Naive thymus-derived CD4-positive, alpha-beta T cell (primary cell): ENCODE measurements at places on chromosomes 4 and X.
A peak's percentile ranks its signal among the peaks of the same experiment; 100 is the strongest.

GRCh38 chr4:82865592-82865991, 25.4 kb downstream of the SEC31A start:
- DNase-seq, result peak; percentile 20

DNA sequence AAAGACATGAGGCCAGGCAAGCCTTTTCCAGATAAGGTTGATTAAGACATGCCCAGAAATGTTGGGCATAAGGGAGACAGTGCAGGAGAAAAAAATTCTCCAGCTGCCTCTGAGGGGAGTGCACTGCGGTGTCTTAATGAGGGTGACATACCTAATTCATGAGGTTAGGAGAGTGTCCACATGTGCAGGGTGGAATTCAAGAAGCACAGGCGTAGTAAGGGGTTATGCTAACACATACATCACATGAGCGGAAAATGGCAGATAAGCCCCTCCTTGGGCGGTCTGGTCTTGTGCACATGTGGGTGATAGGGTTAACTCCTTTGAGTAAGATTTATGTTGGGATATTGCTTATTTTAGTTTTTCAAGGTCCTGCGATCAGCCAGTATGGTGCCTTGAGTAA, 122.4 kb downstream of the PHKA2 start:
- no peak for DNase-seq

DNA sequence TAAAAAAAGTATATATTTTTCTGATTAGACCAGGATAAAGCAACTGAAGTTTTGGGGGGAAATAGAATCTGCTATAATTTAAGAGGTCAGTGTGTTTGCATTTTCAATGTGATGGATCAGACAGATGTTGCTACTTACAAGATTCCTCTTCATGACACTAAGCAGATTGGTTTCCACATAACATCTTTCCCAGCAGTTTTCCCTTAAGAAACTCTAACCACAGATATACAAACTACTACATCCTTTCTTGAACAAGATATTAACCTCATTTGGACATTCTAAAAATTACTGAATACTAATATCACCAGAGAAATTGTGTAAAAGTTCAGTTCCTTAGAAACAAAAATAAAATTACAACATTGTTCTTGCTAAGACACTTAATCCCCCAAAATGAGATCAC, 106.7 kb upstream of the GUCY1A1 start:
- DNase-seq, result no peak

- no peak for DNase-seq
Measured at GRCh38 chr4:86558797-86559196, 35.3 kb upstream of the PTPN13 start.

- no peak for DNase-seq
Measured at GRCh38 chrX:23820235-23820782, 37.3 kb downstream of the SAT1 start.

GRCh38 chr4:68319040-68319439, 30.9 kb downstream of the YTHDC1 start:
- no peak for DNase-seq

GRCh38 chrX:70485466-70485865, 40.8 kb downstream of the DLG3 start:
- DNase-seq, result no peak

DNA sequence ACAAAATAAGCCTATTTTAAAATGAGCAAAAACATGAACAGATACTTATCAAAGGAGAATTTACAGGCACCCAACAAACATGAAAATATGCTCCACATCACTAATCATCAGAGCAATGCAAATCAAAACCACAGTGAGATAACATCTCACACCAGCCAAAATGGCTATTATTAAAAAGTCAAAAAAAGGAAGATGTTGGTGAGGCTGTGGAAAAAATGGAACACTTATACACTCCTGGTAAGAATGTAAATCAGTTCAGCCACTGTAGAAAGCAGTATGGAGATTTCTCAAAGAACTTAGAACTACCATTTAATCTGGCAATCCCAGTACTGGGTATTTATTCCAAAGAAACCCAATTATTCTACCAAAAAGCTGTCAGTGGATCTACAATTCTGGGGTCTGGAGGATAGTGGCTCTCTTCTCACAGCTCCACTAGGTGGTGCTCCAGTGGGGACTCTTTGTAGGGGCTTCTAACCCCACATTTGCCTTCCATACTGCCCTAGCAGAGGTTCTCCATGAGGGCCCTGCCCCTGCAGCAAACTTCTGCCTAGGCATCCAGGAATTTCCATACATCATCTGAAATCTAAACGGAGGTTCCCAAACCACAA, 9.1 kb upstream of the ZNF732 start:
- no peak for DNase-seq
